ENCODE measurements at places on chromosomes 6 and 20. TPM values are rescaled to one million over a fixed set of nuclear protein-coding genes. Genes with fewer than 3 reads are reported as not detected.

DNA sequence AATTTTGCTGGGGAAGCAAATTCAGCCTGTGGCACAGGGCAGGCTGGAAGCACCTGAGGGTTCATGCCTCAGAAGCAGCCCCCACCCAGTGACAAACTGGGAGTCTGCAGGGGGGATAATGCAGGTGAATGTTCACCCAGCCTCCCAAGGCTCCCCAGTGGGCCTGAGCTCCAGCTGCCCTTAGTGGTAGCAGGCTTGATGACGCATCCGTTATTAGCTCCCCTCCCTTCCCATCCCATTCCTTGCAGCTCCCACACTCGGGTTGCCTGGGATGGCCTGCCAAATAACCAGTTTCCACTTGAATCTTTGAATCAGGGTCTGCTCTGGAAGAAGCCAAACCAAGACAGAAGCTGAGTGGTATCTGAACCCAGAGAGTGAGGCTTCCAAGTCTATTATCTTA, 15.8 kb downstream of the KCNK15 start:
- DNase-seq: no peak
- H3K4me1 ChIP-seq: no peaks in the 10 kb centered on the region
- no peak overlapping the region for H3K27ac ChIP-seq
- H3K36me3 ChIP-seq: no peaks in the 10 kb centered on the region

- no peaks in the 10 kb centered on the region for H3K27me3 ChIP-seq
- no peak for DNase-seq
- no peaks in the 10 kb centered on the region for H3K4me1 ChIP-seq
These were observed 28.6 kb upstream of the SLC52A3 start for GRCh38 chr20:796921-797320.

The IPCEF1 gene
- total RNA-seq: 1.2 TPM

GRCh38 chr20:48769069-48769983, 58.5 kb downstream of the PREX1 start:
- H3K27me3 ChIP-seq: no peaks in the 10 kb centered on the region
- no peaks in the 10 kb centered on the region for H3K36me3 ChIP-seq
- no peak overlapping the region for H3K4me3 ChIP-seq
- no peaks in the 10 kb centered on the region for H3K4me1 ChIP-seq
- no peak overlapping the region for H3K27ac ChIP-seq
- no peak for DNase-seq

The TRDN gene
- total RNA-seq: not detected

DNA sequence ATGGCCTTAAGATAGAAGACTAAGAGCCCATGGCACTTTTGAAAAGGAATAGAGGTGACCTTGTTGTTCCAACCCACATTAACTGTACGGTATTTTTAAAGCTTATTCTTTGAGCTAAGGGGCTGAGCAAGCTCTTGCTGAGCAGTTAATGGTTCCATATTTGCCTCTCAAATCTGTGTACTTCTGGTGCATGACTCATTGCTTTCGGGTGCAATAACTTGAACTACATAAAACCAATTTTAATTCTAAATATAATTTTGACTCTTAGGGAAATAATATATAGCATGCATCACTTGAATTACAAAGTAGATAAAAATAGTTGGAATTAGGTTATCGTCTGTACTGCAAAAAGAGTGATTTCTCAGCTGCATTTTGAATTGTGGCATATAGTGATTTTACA, 348.1 kb upstream of the CITED2 start:
- no peak overlapping the region for H3K27ac ChIP-seq
- H3K4me1 ChIP-seq: no peaks in the 10 kb centered on the region
- no peaks in the 10 kb centered on the region for H3K27me3 ChIP-seq
- H3K36me3 ChIP-seq: no peaks in the 10 kb centered on the region
- H3K4me3 ChIP-seq: no peak overlapping the region
- no peak for DNase-seq

The HTR1E gene
- total RNA-seq: not detected

The ZBTB2 gene
- 4.6 TPM for total RNA-seq

- no peak overlapping the region for H3K27ac ChIP-seq
- no peaks in the 10 kb centered on the region for H3K27me3 ChIP-seq
- H3K4me3 ChIP-seq: no peak overlapping the region
- no peak for DNase-seq
These were observed 48.2 kb upstream of the PXDC1 start for GRCh38 chr6:3799719-3800118.

The BRD2 gene
- 67.1 TPM for total RNA-seq

Measured in right lobe of liver (tissue), 6 donors.